T-helper 9 cell (primary cell): ENCODE measurements at places on chromosomes 5 and 9.

DNA sequence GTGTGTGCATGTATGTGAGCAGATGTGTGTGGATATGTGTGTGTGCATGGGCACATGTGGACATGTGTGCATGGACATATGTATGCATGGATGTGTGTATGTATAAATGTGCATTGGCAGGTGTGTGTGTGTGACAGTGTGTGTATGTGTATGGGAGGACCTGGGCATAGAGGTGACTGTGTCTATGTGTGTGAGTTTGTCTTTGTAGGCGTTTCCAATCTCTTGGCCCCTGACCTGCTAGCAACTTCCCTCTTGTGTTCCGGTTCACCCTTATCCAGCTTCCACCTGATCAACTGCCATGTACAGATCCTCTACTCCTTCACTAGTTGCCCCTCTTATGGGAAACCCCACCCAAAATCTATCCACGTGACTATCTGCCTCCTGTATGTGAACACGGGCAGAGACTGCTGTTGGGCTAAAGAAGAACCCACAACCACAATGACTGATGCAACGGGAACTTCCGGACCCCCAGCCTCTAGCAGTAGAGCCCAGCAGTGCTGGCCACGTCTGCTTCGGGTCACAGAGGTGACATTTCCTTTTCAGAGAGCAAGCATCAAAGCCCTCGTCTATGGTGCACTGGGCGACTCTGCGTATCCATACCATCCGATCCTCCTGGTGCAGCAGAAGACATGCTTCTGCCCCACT, 24.9 kb upstream of the GADD45G start:
- DNase-seq: no peak

DNA sequence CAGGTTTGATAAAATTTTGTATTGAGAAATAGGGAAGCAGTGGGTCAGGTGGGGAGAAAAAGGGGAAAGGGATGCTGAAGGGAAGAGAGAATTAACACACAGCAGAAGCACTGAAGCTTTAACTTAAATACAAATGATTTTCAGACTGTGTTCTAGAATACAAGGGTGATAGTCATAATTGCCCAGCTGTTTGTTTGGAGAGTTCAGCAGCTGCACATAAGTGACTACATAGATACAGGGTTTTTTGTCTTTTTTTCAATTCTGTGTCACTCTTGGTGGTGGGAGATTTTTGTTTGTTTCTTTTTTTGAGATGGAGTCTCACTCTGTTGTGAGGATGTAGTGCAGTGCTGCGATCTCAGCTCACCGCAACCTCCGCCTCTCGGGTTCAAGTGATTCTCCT, 590.4 kb upstream of the SEMA6A start:
- no peak for DNase-seq

DNA sequence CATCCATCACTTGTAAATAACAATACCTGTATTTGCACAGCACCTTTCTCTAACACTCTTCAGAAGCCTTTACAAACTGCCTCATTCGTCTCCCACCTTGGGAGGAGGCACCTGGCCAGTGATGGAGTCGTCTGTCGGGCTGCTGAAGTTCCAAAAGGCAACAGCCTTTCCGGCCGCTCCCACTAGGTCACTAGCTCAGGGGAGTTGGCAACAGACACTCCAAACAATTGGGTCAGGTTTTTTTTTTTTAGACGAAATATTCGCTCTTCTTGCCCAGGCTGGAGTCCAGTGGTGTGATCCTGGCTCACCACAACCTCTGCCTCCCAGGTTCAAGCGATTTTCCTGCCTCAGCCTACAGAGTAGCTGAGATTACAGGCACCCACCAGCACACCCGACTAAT, 4.0 kb downstream of the DAP start:
- no peak for DNase-seq

DNA sequence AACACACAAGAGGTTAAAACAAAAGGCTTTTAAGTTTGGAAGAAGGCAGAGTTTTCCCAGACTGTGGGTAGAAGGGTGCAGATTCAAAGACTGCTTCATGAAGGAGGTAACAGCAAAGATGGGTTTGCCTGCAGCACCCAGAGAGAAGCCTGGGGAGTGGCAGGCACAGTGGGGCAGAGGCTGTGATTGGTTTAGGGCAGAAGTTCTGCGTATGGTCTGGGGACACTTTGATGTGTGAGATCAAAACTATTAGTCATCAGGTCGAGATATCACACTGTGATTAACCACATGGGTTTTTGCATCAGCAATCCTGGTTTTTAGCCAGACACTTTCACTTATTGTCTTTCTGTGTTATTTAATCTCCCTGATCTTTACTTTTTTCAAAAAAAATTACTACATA, 188.8 kb upstream of the GLRA1 start:
- DNase-seq: peak; percentile 32

GRCh38 chr5:148558892-148559291, 95.4 kb downstream of the HTR4 start:
- no peak for DNase-seq

DNA sequence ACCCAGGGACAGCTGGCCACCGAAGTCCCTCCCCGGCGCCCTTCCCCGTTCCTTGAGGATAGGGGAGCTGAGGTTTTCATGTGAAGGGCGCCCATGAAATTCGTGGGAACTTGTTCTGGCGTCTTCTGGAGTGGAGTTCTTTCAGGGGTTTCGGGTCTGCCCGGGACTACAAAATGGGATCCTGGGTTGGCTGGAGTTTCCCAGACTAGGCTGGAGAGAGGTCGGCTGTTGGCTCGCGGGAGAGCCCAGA, 3.6 kb upstream of the RGMB start:
- no peak for DNase-seq

GRCh38 chr9:4207881-4208615, 91.8 kb downstream of the GLIS3 start:
- DNase-seq: no peak

DNA sequence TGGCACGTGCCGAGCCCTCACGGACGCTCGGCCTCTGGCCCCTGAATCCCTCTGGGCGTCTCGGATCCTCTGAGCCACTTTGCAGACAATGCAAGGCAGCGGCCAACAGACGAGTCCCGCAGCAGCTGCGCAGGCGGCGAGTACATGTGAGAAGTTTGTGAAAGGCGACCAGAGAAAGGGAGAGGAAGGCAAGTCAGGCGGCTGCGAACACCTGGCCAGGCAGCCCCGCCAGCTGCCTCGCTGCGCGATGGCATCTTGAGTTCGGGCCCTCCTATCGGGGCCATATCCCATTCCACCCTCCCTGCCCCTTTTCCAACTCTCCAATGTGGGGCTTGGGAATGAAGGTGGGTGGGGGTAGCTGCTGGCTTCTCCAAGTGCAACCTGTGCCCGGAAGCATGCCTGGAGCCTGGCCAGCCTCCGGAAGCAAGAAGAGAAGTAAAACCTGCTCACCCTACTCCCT, 4.5 kb upstream of the POU4F3 start:
- DNase-seq: no peak

DNA sequence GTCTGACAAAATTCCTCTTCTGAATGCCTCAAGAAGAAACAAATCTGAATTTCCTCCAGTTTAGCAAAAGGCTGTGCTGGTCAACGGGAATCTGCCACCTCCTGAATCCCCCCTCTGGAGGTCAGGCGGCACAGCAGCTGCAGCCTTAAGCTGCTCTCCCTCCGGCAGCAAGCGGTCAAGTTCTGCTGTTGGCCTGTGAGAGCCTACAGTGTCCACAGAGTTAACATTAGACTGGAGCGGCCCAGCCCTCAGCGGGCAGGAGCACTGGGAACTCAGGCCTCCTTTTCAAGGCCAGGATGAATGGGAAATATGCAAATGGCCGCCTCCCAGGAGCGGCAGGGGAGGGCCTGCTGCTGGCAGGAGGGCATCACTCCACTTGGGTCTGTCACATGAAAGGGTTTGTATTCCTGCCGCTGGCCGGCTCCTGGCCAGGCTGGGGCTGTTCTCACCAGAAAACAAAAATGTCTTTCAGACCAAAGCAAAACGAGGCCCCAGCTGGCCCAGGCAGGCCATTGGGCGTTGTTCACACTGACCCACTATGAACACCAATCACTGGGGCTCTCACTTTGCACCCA, 8.2 kb downstream of the ACSL6 start:
- DNase-seq: no peak
